ENCODE measurements at places on chromosomes 1 and 21.

DNA sequence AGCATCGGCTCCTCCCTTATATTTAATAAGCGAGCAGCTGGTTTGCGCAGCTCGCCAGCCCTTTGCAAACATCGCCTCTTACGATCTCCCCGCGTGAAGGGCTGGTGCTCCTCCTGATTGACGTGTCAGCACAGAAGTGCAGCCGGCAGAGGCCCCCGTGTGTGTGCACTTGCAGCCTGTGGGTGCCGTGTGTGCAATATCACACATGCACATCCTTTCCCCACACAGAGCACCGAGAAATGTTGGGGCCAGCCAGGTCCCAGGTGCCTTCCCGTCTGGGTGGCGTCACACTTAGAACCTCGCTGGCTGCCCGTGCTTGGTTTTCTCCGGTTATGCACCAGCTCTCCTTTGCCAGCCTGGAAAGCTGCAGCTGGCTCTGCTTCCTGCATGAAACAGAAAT lies 126.6 kb upstream of the AJAP1 start:
- no peak for DNase-seq

- DNase-seq, result no peak
Observed at GRCh38 chr1:13706046-13706445, 6.1 kb downstream of the PRDM2 start.

DNA sequence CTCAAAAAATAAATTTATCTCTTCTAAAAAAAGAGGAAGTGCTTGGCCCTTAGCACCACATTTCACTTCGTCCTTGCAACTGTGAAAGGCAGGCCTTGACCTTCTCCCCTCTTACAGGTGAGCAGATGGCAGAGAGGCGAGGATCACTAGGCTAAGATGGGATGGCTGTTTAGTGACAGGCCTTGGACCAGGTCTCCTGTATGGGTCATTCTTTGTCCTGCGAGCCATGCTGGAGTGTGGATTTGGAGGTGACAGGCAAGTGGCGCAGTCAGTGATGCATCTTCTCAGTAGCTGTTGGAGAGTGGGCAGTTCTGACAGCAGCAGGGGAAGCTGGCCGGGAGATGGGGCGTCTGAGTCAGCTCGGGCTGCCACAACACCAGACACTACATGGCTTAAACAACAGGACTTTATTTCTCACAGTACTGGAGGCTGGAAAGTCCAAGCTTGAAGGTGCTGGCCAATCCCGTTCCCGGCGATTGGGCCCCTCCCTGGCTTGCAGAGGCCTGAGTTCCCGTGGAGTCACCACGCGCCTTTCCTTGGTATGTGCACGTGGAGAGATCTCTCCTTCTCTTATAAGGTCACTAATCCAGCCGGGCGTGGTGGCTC lies 16.5 kb downstream of the SLC27A3 start:
- no peak for DNase-seq

DNA sequence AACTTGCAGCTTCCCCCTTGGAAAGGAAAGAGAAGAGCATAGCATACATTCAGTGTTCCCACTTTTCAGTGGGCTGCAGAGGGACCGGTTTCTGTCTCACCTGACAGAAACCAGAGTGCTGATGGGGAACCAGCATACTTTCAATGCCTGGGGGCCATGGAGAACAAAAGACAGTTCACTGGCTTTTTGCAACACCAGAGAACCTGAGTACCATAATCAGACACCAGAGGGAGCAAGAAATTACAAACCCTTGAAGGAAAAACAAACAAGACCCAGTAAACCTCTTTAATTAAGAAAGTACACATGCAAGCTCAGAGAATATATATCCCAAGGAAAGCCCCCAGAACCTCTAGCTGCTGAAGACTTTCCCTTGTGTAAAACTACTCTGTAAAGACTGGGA lies 51.1 kb downstream of the CSMD2 start:
- no peak for DNase-seq

GRCh38 chr1:84632673-84633434 lies 57.4 kb downstream of the SSX2IP start:
- DNase-seq, result no peak

GRCh38 chr1:177360791-177361190 lies 190.0 kb downstream of the BRINP2 start:
- no peak for DNase-seq

DNA sequence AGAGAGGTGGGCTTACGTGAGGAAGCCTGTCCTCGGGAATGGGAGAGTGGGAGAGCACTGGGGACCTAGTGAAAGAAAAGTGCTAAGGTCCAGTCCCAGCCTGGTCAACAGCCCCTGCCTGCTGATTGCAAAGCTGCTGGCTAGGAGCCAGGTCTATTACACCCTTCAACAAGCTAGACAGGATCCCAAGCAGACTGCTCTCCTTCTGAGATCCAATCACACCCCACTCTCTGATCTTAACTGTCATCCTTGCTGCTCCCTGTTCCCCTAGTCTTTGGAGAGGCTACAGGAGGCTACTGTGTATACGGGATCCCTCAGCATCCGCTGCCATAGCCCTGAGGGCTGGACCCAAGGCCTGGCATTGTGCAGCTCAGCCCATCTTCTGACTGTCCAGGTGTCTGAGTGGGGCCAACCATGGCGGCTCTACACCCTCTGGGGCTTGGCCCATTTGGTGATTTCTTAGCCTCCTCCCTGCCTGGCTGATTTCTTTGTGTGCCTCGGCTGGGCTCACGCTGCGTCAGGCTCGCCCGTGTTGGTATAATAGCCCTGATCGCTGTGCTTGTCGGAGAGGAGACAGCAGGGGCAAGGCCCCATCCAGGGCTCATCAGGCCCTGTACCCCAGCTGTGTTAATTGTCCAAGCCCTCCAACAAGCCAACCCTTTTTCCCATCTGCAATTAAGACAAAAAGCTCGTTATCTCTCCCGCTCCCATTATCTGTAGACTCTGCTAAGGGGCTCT lies 43.9 kb downstream of the NAV1 start:
- no peak for DNase-seq

DNA sequence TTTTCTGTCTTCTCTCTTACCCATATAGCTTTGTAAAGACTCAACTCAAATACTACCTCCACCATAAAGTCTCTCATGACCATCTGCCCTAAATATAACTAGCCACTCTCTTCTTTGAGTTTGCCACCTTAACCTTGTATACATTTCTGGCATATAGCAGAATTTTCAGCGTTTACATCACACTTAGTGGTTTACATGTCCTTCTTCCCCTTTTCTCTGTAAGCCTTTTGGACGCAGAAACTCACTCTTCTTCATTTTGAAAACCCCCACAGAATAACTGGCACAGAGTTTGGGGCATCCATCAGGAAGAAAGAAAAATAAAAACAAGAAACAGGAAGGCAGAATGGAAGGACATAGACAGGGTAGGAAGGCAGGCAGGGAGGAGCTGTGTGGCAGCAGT lies 131.8 kb upstream of the DUSP10 start:
- no peak for DNase-seq

DNA sequence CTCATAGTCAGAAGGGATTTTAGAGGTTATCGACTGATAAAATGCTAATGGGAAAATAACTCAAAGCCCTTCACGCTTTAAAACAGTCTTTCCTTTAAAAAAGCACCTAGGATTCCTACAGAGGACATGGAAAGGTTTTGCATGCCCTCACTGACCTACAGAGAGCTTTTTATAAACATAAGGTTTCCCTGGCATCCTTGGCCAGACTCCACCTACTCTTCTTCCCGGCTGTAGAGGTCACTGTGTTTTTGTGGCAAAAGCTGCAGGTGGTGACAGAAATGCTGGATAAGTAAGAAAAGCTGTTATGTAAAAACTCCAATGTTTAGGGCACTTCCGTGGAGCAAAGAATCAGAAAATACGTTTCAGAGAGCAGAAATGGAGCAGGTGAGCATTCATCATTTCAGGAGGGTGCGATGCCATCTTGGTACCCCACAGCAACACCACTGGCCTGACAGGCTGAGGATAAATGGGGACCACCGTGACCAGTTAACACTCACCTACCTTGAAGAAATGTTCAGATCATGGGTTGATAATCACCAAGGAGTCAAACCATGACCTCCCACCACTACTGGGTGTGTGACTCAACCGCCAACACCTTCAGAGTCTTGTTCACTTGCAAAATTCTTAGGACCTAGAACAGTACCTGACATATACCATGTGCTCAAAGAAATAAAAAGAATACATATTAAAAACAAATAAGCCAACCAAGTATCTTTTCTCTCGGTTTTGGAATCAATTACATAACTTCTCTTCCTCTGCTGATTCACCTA lies 46.6 kb downstream of the SSBP3 start:
- DNase-seq, result no peak

GRCh38 chr1:59971464-59971911 lies 44.9 kb upstream of the CYP2J2 start:
- peak; percentile 32 for DNase-seq

GRCh38 chr1:115251340-115251748 lies 86.7 kb downstream of the NGF start:
- no peak for DNase-seq

DNA sequence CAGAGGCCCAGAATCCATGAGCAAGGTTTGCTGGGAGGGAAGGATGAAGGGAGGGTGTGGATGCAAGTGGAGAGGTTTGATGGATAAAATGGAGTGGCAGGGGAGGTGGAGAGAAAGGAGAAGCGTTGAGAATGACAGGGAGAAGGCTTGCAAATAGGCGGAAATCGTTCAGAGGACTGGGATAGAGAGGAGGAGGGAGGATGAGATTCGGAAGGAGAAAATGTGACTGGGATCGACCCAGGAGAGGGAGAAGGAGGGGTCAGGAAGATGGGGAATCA lies 376 bp downstream of the AVPR1B start:
- DNase-seq, result no peak

DNA sequence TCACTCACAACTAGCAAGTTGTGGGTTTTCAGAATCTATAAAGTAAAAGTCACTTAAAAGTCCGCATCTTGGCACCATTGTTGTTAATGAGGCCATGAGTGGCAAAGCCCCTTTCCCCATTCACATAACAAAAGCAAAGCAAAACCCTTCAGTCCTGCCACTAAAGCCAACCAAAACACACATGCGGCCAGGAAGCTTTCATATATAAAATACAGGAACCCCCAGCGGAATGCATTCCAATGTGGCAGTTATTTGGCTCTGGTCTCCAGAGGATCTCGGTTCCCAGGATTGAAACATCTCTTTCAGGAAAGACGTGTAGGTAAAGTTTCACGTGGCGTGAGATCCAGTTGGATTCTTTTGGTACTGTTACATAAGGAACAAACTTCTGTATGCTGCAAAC lies 2.5 kb upstream of the LBR start:
- DNase-seq, result no peak

DNA sequence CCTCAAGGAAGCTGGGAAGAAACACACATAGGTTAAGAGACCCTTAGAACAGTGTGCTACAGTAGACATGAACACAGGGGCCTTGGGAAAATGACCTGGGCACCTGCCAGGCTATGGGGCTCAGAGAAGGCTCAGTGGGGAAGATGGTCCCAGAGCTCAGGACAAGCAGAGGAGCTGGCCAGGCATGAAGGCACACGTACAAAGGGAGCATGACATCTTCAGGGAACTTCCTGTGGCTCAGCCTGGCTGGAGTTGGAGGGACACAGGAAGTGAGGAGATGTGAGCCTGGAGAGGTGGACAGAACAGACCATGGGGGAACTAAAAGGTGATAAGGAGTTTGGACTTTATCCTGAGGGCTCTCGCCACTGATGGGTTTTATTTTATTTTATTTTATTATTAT lies 3.8 kb upstream of the SLC50A1 start:
- no peak for DNase-seq

DNA sequence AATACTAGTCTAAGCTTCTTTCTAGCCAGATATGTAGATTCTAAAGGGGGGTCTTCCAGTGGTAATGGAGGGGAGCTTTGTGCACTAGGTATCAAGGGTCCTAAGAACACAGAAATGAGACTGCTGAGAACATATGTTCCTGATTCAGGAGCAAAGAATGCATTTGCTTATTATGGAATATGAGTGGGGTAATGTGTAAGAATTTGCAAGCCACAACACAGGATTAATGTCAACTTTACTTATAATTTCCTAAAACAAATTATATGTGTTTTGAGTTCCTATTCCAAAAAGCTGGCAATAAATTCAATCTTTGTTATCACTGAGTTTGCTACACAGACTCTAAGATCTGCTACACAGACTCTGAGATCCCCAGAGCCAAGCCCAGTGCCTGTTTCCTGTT lies 357.0 kb upstream of the PTBP2 start:
- no peak for DNase-seq

GRCh38 chr1:1511533-1512285 lies at the start of gene ATAD3A:
TSS of gene ATAD3A (plus strand) at chr1:1512162. CDS start at chr1:1512269, 107 bp downstream.
- peak; percentile 96 for DNase-seq

GRCh38 chr1:42801832-42802473 lies 15.0 kb upstream of the ERMAP start:
- DNase-seq, result no peak

- DNase-seq, result no peak
Observed at GRCh38 chr21:43691086-43691795, 27.7 kb upstream of the PDXK start.

DNA sequence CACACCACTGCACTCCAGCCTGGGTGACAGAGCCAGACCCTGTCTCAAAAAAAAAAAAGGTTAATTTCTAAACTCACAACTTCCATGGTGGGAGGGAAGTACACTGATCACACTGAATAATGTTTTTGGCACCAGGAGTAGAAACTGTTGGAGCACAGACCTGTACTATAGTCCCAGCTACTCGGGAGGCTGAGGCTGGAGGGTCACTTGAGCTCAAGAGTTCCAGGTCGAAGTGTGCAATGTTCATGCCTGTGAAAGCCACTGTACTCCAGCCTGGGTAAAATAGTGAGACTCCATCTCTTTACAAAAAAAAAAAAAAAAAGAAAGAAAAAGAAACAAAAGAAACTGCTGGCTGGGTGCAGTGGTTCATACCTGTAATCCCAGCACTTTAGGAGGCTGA lies 35.3 kb downstream of the TMEM50B start:
- no peak for DNase-seq
